ENCODE measurements at places on chromosomes 5 and 9.
A peak's percentile ranks its signal among the peaks of the same experiment; 100 is the strongest.

DNA sequence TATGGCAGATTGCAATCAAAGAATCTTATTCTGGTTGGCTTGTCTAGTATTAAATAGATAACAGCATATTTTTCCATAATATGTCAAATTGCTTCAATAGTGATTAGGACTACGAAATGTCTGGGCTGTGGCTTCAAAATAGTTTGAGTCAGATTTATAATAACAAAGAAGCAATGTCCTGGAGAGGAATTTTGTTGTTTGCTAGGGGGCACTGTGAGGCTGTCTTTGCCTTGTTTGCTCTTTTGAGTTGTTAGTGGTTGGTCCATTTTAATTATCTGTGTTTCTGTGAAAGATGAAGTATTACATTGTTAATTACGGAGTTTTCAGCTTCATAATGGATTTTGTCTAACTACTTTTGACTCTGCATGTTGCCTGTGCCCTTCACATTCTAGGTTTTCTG is 713.6 kb downstream of the TLE4 start:
- no peak for DNase-seq

GRCh38 chr5:107808671-107809137 is 138.0 kb upstream of the EFNA5 start:
- peak; percentile 82 for DNase-seq

GRCh38 chr9:120742951-120743416 is 28.7 kb upstream of the MEGF9 start:
- peak; percentile 6 for DNase-seq

- DNase-seq: no peak
Observed at GRCh38 chr5:168601972-168602371, 22.8 kb upstream of the PANK3 start.

DNA sequence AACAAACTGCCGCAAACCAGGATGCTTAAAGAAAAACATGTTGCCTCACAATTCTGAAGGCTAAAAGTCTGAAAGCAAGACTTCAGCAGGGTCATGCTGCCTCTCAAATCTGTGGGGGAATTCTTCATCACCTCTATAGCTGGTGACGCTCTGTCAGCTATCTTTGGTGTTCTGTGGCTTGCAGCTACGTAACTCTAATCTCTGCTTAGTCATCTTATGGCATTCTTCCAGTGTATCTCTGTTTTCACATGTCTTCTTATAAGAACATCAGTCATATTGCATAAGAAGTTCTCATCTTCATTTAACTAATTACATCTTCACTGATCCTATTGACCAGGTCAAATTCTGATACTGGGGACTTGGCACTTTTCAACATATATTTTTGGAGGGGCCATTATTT is 243.0 kb downstream of the CDH10 start:
- DNase-seq: no peak

GRCh38 chr5:112174959-112175594 is 244.0 kb downstream of the EPB41L4A start:
- peak; percentile 33 for DNase-seq

- DNase-seq: peak; percentile 17
Observed at GRCh38 chr5:78113689-78114264, 180.7 kb downstream of the AP3B1 start.

DNA sequence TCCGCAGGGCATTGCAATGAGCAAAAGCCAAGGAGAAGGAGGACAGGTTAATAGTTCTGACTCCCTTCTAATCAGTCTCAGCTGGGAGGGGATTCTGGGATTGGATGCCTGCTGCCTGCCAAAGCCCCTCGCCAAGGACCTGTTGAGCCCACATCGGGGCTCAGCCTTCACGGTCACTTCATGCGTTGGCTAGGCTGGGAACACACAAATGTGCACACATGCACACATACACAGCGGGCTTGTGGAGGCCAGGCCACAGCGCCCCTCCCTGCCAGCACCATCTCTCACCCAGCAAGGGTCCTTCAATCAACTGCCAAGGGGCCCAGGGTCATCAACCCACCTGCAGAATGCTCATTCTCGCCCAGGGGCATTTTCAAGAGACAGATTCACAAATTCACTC is 113.9 kb downstream of the C5orf15 start:
- no peak for DNase-seq

DNA sequence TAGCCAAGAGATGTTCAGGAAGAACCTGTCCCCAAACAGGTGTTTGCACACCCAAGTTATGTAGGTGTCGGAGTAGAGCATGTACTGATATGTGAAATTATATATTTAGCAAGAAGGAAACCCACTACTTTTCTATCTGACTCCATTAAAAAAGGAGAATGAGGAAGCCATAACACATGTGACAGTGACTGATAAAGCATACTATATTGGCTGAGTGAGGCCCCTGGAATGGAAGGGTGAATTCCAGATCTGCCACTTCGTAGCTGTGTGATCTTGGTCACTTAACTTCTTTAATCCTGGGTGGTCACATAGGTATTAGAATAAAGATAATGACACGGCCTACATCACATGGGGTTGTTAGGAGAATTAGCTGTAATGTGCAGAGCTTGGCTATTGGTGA is 116.0 kb upstream of the MAN2A1 start:
- no peak for DNase-seq

Measured in NCI-H524 treated with DMSO at 0.1 percent for 48 hours (cell line).